ENCODE measurements at places on chromosomes 4 and X.

DNA sequence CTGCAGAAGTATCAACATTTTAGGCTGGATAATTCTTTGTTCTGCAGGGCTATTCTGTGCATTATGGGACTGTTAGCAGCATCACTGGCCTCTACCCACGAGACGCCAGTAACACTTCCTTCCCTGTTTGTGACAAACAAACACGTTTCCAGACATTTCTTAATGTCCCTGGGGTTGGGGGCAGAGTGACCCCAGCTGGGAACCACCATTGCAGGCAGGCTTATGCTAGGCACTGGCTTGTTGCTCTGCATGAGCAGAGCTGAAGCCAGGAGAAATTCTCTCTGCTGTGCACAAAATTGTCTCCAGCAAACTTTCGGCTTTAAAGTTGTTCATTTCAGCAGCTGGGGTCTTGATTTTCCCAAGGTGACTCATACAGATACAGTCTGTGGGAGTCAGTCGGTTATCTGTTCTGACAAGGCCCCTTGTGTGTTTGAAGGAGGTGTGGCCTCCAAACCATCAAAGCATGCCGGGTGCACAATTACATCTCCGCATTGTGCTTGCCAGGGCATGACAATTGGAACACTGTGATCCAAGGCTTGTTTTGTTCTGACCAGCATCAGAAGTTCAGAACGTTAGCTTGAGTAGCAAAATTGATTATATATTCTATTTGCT is 156.4 kb upstream of the BOD1L1 start:
- no peak for DNase-seq

DNA sequence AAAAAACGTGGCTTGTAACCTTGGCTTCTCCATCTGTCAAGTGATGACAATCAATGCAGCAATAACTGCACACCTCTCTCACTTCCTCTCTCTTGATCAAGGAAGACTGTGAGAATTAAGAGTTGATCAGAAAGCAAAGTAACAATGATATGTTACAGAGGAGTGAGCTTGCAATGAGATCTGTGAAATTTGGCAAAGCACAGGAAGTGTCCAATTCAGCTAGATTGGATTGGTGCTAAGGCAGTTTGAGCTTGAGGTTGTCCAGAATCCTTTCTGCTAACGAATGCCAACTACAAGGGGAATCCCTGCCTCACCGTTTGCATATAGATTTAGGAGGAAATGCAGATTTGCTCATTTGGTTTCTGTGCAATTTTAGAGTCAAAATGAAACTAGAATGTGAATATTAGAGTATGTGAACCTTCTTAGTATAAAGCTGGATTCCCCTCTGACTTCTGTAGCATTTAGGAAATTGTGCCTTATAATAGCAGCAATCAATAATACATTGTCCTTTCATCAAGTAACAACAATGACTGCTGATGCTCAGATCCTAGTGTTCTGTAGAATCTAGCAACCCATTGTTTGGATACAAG is 346.4 kb downstream of the PTTG2 start:
- DNase-seq = peak; percentile 31

GRCh38 chr4:54971474-54971950 is 153.9 kb downstream of the KDR start:
- DNase-seq = no peak

GRCh38 chr4:183098723-183099536 is at the start of gene WWC2:
WWC2 (plus strand) TSS chr4:183099257; CDS start chr4:183099492, 235 bp downstream.
- DNase-seq = peak; percentile 50

DNA sequence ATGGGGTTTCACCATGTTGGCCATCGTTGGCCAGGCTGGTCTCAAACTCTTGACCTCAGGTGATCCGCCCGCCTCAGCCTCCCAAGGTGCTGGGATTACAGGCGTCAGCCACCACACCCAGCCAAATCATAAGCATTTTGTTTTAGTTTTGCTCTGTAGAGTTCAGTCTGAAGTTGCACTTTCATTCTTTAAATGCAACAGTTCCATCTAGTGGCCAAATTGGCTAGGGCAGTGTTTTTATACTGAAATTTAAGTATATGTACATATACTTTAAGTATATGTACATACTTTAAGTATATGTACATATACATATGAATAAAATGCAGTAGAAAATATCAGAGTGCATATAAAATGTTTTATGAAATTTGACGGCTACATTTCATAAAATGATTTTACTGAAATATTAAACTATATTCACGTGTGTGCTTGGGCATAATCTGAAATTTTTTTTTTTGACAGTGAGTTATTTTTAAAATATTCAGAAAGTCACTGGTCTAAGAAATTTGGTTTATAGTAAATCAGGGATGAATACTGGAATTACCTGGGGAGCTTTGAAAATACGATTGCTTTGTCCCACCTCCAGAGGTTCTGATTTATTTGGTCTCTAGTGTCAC is 145.5 kb downstream of the NWD2 start:
- peak; percentile 5 for DNase-seq

DNA sequence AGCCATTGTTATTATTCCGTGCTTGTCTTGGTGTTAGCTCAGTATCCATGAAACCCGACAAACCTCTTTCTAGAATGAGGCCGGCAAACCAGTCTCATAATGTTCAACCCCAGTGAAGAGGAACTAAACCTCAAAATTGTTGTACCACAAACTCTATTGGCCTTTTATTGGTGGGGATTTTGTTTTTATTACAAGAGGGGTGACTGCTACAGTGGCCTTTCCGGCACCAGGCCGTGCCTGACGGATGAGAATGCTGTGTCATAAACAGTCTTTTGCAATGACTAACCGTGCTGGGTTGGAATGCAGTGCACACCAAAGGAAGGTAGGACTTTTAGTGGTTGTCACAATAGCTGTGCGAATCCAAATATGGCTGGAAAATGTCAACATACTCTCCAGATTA is 60.8 kb downstream of the SHROOM2 start:
- DNase-seq = no peak

DNA sequence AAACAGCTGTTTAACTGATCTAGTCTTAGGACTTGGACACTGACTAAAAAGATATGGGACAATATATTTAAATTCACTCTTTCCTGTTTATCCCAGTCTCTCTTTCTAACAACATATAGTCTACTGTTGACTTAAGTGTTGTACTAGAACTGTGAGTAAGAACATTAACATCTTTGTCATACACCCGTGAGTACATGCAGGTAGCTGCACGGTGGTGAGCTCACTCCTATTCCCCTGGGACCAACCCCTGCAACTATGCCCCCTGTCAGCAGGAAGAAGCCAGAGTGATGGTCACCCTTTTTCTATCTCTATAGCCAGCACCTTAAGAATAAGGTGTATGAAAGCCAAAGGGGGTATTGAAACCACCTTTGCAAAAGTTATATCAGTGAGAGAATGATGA is 17.6 kb downstream of the TBL1X start:
- DNase-seq = no peak

DNA sequence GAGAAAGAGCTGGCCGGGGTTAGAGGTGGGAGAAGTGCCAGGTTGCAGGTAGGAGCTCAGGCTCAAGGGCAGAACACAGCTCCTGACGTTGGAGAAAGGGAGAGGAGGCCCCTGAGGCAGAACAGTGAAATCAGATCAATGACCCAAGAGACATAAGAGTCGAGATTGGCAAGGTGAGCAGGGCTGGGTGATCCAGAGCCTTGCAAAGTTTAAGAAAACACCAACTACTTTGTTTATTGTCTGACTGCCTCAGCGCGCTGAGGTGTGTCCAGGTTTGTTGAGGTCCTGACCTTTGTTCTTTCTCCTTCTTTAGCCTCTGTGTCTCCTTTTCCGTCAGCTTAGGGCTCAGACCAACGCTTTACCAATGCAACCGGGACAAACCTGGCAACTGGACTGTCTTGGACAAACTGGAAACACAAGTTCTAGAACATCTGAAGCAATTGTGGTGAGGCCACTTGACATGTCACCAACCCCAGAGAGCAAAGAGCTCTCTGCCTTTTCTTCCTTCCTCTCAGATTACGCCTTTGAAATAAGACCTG is 28.3 kb downstream of the CHRNA9 start:
- no peak for DNase-seq

DNA sequence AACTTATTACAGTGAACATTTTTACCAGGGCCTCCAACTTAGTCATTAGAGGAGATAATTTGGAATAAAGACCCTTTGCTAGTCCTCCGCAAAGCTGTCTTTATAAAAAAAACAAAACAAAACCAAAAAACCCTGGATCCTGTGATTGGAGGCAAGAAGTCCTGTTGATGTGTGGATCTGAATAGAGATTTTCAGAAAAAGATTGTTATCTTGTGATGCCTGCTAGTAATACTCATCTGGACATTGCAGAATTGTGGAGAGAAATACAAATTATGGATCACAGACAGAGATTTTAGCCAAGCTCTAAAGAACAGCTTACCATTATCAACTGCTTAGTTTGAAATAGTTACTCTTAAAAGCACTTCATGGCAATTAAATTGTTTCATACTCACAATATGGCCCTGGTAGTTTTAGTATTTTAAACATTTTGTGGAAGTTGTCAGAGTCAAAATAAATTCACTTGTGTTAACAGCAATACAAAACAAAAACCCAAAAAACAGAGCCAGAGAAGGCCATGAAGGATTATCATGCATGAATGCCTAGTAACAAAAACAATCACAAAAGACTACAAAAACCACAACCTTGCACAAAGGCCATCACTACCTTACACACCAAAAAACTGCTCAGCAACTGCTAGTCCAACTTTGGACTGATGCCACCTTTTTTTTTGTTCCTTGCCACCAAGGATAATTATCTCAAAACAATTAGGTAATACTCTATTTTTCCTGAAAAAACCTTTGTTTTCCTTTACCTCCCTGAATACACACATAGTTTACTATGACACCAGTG is 514.5 kb upstream of the SLIT2 start:
- DNase-seq = no peak

DNA sequence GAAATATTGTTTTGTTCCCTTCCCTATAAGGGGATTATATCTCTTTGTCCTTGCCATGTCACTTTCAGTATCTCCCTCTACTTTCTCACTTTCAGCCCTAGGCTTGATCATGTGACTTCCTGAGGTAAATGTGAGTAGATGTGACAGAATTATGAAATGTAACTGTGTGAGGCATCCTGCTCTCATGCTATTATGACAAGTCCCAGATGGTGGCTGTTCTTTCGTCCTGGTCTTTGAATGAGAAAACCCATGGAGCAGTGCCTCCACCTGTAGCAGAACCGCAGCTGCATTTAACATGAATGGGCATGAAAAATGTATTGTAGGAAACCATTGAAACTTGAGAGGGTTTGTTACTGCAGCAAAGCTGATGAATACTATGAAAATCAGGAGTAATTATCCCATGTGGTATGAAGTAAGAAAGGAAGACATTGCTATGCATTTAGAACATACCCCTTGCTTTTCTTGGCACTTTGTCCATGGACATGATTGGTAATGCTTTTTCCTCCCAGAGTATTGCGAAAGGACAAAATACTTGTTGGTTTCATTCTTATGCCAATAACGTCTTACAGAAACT is 202.2 kb upstream of the GPRIN3 start:
- peak; percentile 12 for DNase-seq

GRCh38 chrX:66042307-66043077 is 2.6 kb upstream of the VSIG4 start:
- no peak for DNase-seq

- no peak for DNase-seq
These were observed 25.9 kb downstream of the MGAT4D start for GRCh38 chr4:140472156-140472555.

Measured in activated T-cell treated with anti-CD3 and anti-CD28 coated beads for 24 hours (primary cell).